ENCODE measurements at places on chromosomes 3 and 15. TPM values are rescaled to one million over a fixed set of nuclear protein-coding genes. Genes with fewer than 3 reads are reported as not detected.

The NUDT16 gene
- 19.1 TPM for total RNA-seq

The LCTL gene
- 14.5 TPM for total RNA-seq

The GOLGA8G gene
- not detected for total RNA-seq

The FOXB1 gene
- not detected for total RNA-seq

The ZNF662 gene
- 0.40 TPM for total RNA-seq

The CPB1 gene
- not detected for total RNA-seq

The TRIM59 gene
- total RNA-seq = 13.3 TPM

The ZBBX gene
- total RNA-seq = not detected

The TNFAIP8L3 gene
- 2.3 TPM for total RNA-seq

The MAP6D1 gene
- total RNA-seq = 1.9 TPM

The GPR62 gene
- 0.23 TPM for total RNA-seq

The TMEM207 gene
- not detected for total RNA-seq

The COX5A gene
- total RNA-seq = 119 TPM

The DGKG gene
- 20.3 TPM for total RNA-seq

The EFHB gene
- total RNA-seq = 1.8 TPM

The CCDC39 gene
- total RNA-seq = 0.03 TPM

The PGBD4 gene
- total RNA-seq = 3.0 TPM

The DOCK3 gene
- total RNA-seq = 1.4 TPM

The KIF15 gene
- total RNA-seq = 15.6 TPM

The SLC28A1 gene
- not detected for total RNA-seq

The DZIP1L gene
- total RNA-seq = 27.4 TPM

The TMCO5A gene
- total RNA-seq = not detected
